CMK (cell line): ENCODE measurements at places on chromosomes 2 and 18.

GRCh38 chr2:101793277-101793969 is 95.9 kb downstream of the MAP4K4 start:
- no peak for DNase-seq

DNA sequence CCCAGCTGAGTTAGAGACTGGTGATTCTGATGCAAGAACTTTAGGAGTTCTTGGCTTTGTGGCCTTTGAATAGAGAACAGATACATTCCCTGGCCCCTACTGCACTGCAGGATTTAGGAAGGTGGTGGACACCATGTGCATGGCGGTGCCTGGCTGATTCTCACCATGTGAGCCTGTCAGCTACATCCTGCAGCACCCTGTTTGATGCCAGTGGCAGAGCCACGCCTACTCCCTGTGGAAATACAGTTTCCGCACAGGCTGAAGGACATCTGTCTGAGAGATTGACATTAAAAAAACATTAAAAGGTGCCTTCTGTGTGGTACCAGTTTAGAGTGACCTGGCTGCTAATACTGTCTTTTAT is 50.0 kb downstream of the KCNE4 start:
- DNase-seq = no peak

GRCh38 chr18:34976123-34976522 is 65.1 kb upstream of the MAPRE2 start:
- DNase-seq = no peak

- DNase-seq = no peak
Observed at GRCh38 chr2:64175419-64176197, 31.4 kb upstream of the PELI1 start.

GRCh38 chr2:86809481-86810121 is 18.9 kb upstream of the CD8A start:
- no peak for DNase-seq

GRCh38 chr2:23320058-23320457 is 64.9 kb upstream of the KLHL29 start:
- DNase-seq = peak; percentile 9

- DNase-seq = no peak
Observed at GRCh38 chr18:23684515-23685197, 4.6 kb upstream of the LAMA3 start.

- DNase-seq = no peak
Observed at GRCh38 chr2:238655198-238655860, 192.6 kb upstream of the TWIST2 start.

- no peak for DNase-seq
Observed at GRCh38 chr2:181907057-181907456, 15.5 kb downstream of the ITPRID2 start.

DNA sequence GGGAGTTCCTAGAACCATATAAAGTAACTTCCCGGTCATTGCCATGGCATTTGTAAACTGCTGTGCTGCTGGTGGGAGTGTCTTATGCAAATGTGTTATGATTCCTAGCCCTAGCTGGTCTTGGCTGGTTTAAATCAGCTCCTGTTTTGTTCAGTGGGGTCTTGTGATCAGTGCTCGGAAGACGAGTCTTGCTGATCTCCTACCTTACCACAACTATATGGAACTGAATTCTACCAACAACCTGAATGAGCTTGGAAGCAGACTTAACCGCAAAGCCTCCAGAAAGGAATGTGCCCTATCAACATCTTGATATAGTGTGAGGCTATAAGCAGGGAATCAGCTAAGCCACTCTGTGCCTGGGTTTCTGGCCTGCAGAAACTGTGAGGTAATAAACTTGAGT is 33.5 kb downstream of the POLE4 start:
- no peak for DNase-seq

DNA sequence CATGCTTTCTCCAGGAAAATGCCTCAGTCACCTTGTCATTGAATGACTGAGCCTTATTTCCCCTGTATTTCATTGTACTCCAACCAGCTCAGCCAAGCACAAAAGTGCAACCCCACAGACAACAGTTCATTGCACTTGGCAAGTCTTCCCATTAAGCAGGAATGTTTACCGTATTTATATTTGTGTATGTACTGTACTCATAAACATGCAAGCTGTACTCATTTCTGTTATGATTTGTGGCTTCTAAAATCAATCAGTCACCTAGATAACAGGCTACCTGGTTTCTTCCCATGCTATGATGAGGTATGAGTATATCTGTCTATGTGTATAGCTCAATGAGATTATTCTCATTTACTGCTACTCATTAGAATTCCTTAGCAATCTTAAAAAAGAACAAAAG is 505.5 kb upstream of the FAM98A start:
- DNase-seq = no peak

DNA sequence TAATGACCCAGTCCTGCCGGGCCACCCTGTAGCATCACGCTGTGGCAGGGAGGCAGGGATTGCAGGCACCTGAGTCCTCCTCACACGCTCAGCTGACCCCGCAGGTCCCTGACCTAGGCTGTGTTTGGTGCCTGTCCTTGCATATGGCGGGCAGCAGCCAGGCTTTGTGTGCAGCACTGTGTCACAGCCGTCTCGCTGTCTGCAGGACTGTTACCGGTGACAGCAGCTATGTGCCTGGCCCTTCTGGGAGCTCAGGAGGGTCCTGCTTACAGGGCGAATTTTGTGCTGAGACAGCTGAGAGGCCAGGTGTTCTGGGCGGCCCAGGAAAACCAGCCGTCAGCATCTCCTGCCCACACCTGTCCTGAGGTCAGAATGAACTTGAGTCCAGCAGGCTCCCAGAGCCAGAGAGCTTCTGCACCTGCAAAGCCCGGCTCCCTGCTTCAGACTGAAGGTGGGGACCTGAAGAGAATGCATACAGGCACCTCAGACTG is 10.4 kb upstream of the ARID5A start:
- no peak for DNase-seq

DNA sequence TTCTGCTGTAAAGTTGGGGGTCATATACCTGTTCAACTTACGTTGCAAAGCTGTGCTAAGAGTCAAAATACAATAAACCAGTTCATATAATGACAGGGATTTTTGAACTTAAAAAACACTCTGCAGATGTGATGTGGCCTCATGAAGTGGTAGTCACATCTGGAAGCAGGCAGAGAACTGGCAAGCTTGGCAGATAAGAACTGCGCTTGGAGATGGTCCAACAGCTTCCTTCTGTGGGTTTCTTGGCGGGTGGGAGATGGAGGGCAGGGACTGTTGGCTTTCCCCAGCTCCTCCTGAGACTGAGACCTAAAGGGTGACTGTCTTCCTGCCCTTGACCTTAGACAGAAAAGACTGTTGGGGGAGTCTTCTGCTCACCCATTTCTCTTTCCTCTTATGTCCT is 140.4 kb downstream of the CTIF start:
- no peak for DNase-seq

DNA sequence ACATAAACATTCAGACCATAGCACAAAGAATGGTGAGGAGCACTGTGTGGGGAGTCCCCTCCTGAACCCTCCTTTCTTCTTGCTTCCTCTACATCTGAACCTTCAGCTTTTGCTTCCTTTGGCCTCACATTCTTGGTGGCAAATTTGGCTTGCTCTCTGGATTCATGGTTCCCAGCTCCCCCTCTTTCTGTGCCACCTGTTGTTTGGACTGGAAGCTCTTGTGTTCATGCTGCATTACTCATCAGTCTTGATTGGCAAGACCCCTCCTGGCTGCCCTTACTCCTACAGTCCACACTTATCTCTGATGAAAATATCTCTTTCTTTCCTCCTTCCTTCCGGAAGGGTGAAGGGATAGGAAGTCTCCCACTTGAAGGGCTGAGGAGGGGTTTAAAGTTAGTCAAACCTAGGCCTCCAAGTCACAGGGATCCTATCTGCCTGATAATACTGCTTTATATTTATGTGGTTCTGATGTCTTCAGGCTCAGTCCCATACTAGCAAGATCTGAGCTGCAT is 70.0 kb downstream of the MYO3B start:
- DNase-seq = peak; percentile 80

DNA sequence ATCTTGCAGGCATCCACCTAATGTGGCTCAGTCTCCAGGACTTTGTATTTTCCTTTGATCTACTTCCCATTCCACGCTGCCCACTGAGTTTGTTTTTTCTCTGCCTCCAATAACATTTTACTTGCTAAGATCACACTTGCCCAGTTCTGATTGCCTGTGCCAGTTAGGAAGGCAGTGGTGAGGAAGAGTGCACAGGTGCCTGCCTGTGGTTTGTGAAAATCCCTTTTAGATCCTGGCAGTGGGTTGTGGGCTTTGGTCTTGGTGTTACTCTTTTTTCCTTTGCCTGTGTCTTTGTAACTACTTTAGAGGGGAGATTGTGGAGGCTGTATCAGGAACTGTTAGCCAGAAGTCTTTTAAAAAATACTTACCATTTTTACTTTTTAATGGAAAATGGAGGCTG is 36.9 kb upstream of the KCNG2 start:
- DNase-seq = no peak

- no peak for DNase-seq
Observed at GRCh38 chr18:50107468-50107977, 87.4 kb downstream of the MYO5B start.

- DNase-seq = no peak
Observed at GRCh38 chr2:150138587-150138986, 348.9 kb downstream of the RND3 start.

DNA sequence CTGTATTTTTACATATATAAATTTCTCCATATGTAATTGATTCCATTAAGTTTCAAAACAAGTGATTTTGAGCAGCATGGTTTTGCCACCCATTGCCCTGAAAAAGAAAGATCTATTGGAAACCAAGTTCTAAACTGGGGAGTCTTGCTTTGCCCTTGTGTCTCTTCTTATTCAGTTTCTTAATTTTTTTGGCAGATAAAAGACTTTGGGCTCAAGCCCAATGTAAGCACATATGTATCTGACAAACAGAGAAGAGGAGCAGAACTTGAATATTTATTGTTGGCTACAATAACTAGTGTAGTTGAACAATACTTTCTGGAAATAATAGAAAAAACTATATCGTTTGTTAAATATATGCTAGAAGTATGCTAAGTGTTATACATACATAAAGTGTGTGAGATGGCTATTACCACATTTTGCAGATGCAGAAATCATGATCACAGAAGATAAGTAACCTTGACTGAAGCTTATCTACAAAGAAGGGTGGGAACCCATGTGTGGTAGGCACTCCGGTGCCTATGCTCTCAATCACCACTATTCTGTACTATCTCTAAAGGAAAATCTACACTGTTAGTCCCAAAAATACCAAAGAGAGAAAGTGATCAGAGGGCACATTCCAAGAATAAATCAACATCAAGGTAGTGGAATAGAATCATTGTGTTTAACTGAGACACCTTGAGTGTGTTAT is 109.1 kb downstream of the PLA2R1 start:
- no peak for DNase-seq

- no peak for DNase-seq
Observed at GRCh38 chr18:79380816-79381806, 14.6 kb upstream of the NFATC1 start.

GRCh38 chr2:207338220-207338607 is 172.5 kb upstream of the KLF7 start:
- DNase-seq = no peak

GRCh38 chr18:54388203-54389142 is 30.8 kb downstream of the C18orf54 start:
- peak; percentile 17 for DNase-seq

DNA sequence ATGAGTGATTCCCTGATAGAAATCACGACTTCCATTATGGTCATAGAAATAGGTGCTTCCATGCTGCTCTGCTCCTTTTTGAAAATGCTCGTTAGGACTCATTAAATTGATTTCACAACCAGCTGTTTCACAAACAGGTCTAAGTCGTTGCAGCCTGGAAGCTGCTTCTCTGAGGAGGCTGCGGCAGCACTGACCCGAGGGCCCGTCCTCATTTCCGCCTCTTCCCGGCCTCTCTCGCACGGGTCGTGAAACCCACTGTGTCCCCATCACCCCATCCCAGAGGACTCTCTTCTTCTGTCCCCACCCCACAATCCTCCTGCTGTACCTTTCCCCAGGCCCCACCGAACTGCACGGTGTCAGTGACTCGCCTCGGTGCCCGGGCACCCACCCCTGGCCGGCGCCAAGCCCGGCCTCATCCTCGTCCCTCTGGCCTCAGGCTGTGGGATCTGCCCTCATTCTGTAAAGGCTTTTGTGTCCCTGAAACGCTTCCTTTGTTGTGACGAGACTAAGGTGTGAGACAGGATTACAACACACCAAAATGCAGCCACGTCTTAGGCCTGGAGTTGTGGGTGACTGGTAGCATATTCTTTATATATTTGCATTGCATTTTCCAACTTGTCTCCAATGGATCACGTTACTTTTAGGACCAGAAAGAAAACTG is 112.7 kb upstream of the CTDP1 start:
- no peak for DNase-seq
